ENCODE measurements at places on chromosomes 5 and 9.

DNA sequence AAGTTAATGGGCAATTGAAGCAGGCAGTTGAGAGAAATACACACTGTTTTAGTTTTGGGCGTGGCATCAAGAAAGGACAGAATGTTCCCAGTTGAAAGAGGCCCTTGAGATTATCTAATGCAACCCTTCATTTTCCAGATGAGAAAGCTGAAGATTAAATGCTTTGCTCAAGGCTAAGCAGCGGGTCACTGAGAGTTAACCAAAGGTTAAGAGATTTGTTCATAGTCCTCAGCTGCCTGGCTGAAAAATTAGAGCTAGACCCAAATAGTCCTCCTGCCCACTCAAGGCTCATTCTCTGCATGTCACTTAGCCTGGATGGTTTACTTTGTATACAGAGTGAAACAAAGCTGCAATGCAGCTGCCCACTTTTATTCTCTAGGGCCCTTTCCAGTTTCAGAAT, 46.7 kb upstream of the MAMDC2 start:
- DNase-seq: no peak

- no peak for DNase-seq
Observed at GRCh38 chr5:154370119-154370518, 75.7 kb upstream of the SAP30L start.

DNA sequence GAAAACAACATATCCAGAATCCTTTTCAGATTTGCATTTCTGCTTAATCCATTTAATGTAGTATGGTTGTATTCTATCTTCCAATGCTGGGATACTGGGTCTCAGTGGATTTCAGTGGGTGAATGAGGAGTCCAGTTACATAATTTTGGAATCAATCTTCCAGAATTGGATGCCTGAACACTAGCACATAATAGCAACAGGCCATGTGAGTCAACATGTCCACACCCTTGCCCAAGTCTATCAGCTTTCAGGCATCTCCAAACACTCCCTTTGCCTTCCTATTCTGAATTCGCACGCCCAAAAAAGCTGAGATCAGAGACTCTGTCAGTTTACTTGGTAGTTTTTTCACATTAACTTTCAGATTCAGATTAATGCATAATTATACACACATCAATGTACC, 202.6 kb downstream of the TSSK1B start:
- no peak for DNase-seq

DNA sequence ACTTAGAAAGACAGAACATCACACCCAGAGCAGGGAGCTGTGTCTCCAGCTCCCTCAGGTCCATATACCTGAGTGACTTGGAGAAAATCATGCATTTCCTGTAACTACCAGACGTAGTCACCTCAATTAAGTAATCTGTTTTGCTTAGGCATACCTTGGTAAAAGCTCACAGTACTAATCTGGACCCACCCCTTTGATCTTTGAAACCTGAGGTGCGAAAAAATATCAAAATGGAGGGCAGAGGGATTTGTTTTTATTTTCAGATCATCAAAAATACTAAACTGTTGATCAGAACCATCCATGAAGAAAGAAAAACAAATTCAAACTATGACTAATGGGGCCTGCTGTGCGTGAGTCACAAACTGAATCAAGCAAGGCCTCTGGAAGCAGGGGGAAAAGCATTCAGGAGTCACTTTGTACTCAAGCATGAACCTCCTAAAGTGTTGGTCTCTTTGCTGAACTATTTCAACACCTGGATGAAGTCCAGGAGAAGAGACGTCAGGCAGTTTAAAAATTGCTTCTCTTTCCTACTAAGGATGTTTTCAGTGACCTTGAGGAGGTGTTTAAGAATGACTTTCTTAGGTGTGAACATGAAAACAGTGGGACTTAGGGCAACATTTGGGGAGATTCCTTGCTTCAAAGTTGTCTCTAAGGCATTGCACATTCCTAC, 76.3 kb downstream of the MUSK start:
- no peak for DNase-seq

- DNase-seq: no peak
Observed at GRCh38 chr5:66987540-66987939, 209.1 kb downstream of the CD180 start.

- DNase-seq: no peak
Observed at GRCh38 chr9:118170032-118170955, 466.1 kb downstream of the TLR4 start.

DNA sequence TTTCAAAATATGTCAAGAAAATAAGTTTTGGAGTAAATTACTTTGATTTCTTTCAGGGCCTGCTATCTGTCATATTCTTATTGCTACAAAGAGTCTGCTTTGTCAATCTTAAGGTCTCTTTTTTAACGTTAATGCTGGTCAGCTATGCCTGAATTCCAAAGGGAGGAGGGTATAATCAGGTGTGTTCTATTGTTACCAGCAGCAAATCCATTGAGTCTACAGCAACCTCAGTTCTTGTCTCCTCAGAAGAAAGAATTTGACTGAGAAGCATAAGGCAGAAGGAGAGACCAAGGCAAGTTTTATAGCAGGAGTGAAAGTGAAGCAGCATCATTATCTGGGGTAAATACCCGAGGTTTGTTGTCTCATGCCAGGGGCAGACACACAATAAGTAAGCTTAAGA, 23.7 kb upstream of the MINAR2 start:
- no peak for DNase-seq

DNA sequence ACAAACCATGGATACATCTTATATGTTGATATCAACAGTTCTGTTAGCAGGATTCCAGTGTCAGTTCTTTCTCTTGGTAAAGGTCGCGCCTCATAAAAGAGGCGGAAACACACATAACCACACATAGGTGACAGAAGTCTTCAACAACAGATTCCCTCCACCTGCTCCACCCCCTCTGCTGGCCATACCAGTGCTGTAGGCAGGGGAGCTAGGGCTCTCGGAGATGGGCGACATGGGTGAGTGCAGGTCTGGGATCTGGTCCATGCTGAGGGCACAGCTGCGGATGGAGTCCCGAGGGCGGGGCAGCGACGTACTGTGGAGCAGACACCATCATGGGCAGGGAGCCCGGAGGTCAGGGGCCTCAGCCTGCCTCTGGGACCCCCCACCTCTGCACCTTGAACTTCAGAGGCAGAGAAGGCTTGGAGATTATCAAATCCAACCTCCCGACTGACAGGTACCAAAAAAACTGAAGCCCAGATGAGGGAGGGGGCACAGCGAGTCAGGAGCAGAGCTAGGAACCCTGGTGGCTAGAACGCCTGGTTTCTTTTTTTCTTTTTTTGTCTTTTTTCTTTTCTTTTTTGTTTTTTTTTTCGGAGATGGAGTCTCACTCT, 12.0 kb upstream of the TOR2A start:
- no peak for DNase-seq

DNA sequence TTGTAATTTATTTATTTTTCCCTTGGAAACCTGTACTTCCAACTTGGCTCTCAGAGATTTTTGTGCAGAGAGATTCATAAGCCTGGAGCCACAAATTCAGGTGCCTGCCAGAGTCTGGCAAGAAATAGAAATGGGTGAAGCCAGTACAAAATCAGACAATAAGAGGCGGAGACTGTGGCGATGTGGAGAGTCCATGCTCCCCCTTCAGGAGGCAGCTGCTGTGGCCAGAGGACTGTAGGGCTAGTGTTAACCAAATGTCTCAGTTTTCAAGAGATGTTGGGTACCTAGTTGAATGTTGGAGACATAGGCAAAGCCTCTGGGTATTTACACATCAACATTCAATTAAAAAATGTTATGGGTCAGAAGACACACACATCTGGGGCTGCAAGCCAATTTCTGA, 208.6 kb downstream of the PSAT1 start:
- no peak for DNase-seq

DNA sequence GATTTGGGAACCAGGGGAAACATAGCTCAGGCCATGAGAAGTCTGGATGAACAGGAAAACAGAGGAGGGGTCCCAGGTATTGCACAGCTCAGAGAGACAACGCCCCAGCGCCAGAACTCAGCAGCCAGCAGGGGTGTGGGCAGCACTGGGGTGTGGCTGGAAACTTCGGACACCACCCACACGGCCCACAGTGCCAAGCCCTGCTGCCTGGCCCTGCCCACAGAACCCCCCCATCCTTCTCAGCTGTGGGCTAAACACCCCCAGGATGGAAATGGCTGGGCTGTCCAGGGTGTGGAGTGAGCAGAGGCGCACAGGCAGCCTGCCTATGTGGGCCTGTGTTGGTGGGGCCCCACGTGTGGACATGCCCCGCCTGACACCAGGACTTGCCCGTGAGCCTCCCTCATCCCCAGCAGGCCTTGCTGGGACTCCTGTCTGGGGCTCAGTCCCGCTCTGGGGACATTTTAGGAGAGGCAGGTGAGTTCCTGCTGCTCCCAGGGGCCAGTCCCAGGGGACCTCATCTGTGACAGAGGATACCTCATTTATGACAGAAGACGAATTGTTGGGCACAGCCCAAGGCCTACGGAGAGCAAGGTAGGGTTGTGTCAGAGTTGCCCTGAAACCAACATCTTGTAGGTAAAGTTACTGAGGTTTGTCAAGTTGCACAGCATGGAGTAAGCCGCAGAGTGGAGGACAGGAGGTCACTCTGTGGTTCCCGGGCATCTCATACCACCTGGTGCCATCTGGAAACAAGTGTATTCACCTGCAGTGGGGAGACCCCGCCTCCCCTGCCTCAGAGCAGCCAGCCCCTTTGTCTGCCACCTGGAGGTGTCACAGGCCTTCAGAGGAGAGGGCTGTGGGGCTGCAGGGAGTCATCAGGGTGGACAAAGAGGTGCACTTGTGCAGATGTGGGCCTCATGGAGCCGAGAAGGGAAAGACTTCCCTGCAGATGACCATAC, 183.2 kb downstream of the AUH start:
- DNase-seq: no peak

DNA sequence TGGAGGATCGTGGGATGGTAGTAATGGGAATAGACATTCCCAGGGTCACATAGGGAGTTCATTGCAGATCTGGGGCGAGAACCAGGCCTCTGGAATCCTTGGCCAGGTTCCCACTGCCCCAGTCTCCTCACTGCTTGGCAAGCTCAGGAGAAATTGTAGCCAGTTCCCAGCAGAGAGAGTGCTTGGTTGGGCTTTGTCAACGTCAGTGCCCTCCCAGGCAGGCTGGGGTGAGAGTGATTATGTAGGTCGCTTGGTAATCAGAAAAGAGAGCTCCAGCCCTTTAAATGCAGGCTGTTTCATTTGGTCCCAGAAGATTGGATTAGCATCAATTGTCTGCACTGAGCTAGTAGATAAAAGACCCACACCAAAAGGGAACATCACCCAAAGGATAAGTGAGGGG, 51.8 kb upstream of the GALNT10 start:
- DNase-seq: no peak

GRCh38 chr9:123789554-123790292, 140.2 kb downstream of the DENND1A start:
- no peak for DNase-seq

GRCh38 chr9:15298362-15298761, 8.7 kb downstream of the TTC39B start:
- no peak for DNase-seq

GRCh38 chr9:87973730-87974292, 522 bp downstream of the CDK20 start:
- DNase-seq: no peak

GRCh38 chr5:128920345-128921215, 44.7 kb upstream of the SLC27A6 start:
- no peak for DNase-seq

- no peak for DNase-seq
Observed at GRCh38 chr9:72065076-72065475, 4.7 kb upstream of the C9orf57 start.

DNA sequence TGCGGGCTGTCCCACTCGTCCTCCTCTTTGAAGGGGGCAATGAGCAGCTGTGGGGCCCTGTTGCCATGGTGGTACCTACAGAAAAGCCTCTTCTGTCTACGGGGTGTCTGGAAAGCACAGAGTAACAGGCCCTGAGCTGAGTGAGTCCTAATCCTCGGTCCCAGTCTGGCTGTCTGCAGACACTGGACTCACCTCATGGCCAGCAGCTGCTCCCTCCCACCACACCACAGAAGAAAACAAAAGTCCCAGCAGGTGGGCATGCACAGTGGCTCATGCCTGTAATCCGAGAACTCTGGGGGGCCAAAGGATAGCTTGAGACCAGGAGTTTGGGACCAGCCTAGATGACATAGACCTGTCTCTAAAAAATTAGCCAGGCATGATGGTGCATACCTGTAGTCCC, 19.9 kb downstream of the P4HA2 start:
- DNase-seq: no peak

DNA sequence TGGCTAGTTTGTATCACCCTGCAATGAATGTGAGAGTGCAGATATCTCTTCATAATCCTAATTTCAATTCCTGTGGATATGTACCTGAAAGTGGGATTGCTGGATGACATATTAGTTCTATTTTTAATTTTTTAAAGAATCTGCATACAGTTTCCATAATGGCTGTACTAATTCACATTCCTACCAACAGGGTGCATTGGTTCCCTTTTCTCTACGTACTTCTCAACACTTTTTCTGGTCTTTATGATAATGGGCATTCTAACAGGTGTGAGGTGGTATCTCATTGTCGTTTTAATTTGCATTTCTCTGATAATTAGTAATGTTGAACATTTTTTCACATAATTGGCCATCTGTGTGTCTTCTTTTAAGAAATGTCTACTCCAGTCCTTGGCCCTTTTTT, 927.5 kb downstream of the DTWD2 start:
- DNase-seq: no peak

DNA sequence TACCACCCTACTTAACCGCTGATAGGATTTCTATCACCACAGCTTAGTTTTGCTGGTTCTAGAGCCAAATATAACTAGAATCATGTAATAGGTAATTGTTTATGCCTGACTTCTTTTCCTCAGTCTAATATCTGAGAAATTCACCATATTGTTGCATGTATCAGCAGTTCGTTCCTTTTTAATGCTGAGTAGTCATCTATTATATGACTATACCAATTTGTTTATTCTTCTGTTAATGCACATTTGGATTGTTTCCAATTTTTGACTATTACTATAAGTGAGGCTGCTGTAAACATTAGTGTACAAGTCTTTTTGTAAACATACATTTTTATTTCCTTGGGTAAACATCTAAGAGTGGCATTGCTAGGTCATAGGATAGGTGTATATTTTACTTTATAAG, 25.9 kb downstream of the CSNK1G3 start:
- no peak for DNase-seq

DNA sequence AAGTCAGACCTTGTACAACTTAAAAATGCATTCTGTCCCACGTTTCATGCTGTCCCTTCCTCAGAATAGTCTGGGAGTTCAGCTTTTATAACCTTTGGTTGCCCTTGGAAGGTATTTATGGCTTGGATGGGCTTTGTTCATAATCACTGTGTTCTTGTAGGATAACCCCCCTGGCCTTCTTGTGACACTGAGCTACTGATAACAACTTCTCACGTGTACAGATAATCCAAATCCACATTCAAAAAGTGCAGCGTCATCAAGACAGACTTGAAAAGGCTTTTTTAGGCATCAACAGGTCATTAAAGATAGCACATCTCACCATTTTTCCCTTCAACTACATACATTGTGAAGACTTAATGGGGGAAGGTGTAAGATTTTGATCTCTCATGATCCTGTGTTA, 42.0 kb downstream of the SLC1A3 start:
- DNase-seq: no peak

GRCh38 chr5:171207256-171207847, 101.7 kb upstream of the TLX3 start:
- no peak for DNase-seq

- no peak for DNase-seq
Observed at GRCh38 chr5:54620141-54620933, 102.8 kb downstream of the SNX18 start.

Data from stimulated activated CD4-positive, alpha-beta T cell treated with anti-CD3 and anti-CD28 coated beads, Interleukin-1b, Interleukin-23, amount 100 ng/mL, for 1 hour (primary cell).